ENCODE measurements at places on chromosomes 11 and 22. TPM values are rescaled to one million over a fixed set of nuclear protein-coding genes. Genes with fewer than 3 reads are reported as not detected.

GRCh38 chr11:76702336-76703128 lies 32.0 kb upstream of the LRRC32 start:
- no peak for DNase-seq
- no peaks in the 10 kb centered on the region for H3K36me3 ChIP-seq
- no peak overlapping the region for H3K4me3 ChIP-seq
- no peaks in the 10 kb centered on the region for H3K4me1 ChIP-seq

- no peaks in the 10 kb centered on the region for H3K27me3 ChIP-seq
- no peaks in the 10 kb centered on the region for H3K36me3 ChIP-seq
- H3K4me1 ChIP-seq: no peaks in the 10 kb centered on the region
- DNase-seq: no peak
These were observed 34.2 kb upstream of the HORMAD2 start for GRCh38 chr22:30045901-30046715.

DNA sequence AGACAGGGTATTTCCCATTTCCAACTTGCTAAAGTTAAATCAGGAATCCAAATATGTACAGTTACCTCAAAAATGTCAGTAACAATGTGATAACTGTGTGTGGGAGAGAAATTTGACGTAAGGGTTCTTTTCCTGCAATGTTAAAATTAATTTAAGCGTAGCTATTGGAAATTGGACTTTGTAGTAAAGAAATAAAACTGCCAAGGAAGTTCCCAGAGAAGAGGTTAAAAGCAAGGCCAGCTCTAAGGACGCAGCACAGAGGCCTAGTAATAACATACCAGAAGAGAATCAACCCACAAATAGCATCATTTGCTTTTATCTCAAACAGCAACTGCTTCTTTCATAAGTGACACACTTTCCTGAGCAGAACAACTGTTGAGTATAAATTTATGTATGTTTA lies 36.8 kb upstream of the GRIA4 start:
- no peaks in the 10 kb centered on the region for H3K27me3 ChIP-seq
- H3K4me1 ChIP-seq: no peaks in the 10 kb centered on the region
- H3K27ac ChIP-seq: no peak overlapping the region

Gene GGTLC3
- not detected for total RNA-seq

Gene TUB
- not detected for total RNA-seq

- DNase-seq: no peak
- no peaks in the 10 kb centered on the region for H3K36me3 ChIP-seq
- H3K4me1 ChIP-seq: no peaks in the 10 kb centered on the region
- H3K27ac ChIP-seq: no peak overlapping the region
- H3K4me3 ChIP-seq: no peak overlapping the region
These were observed 77.6 kb downstream of the MYO7A start for GRCh38 chr11:77205467-77206263.

- no peak overlapping the region for H3K4me3 ChIP-seq
- DNase-seq: no peak
- no peaks in the 10 kb centered on the region for H3K36me3 ChIP-seq
- no peaks in the 10 kb centered on the region for H3K27me3 ChIP-seq
- H3K4me1 ChIP-seq: peaks cover 14% of the 10 kb centered on the region
These were observed 18.9 kb downstream of the CNTF start for GRCh38 chr11:58641341-58641740.

- H3K4me3 ChIP-seq: no peak overlapping the region
- no peaks in the 10 kb centered on the region for H3K36me3 ChIP-seq
- DNase-seq: no peak
- H3K4me1 ChIP-seq: no peaks in the 10 kb centered on the region
- H3K27me3 ChIP-seq: peaks cover 6% of the 10 kb centered on the region
- no peak overlapping the region for H3K27ac ChIP-seq
These were observed 5.9 kb upstream of the OR52L1 start for GRCh38 chr11:5992604-5993251.

DNA sequence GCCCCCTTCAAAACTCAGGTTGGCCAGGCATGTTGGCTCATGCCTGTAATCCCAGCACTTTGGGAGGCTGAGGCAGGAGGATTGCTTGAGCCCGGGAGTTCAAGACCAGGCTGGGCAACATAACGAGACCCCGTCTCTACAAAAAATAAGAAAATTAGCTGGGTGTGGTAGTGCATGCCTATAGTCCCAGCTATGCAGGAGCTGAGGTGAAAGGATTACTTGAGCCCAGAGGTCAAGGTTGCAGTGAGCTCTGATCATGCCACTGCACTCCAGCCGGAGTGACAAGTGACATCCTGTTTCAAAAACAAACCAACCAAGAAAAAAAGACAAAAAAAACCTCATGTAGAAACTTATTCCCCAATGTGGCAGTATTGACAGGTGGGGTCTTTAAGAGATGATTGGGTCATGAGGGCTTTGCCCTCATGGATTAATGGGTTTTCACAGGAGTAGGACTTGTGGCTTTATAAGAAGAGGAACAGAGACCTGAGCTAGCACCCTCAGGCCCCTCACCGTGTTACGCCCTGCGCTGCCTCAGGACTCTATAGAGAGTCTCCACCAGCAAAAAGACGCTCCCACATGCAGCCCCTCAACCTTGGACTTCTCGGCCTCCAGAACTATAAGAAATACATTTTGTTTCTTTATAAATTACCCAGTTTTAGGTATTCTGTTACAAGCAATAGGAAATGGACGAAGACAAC lies 22.3 kb downstream of the LAYN start:
- no peaks in the 10 kb centered on the region for H3K36me3 ChIP-seq
- no peak overlapping the region for H3K4me3 ChIP-seq
- no peaks in the 10 kb centered on the region for H3K27me3 ChIP-seq

Gene APOL5
- not detected for total RNA-seq

Gene ZFTA
- 2.1 TPM for total RNA-seq

Gene OTOG
- total RNA-seq: not detected

GRCh38 chr22:33829546-33830280 lies 90.6 kb downstream of the LARGE1 start:
- H3K4me3 ChIP-seq: no peak overlapping the region
- no peaks in the 10 kb centered on the region for H3K27me3 ChIP-seq
- no peaks in the 10 kb centered on the region for H3K36me3 ChIP-seq
- H3K27ac ChIP-seq: no peak overlapping the region

Gene CARD18
- total RNA-seq: not detected

DNA sequence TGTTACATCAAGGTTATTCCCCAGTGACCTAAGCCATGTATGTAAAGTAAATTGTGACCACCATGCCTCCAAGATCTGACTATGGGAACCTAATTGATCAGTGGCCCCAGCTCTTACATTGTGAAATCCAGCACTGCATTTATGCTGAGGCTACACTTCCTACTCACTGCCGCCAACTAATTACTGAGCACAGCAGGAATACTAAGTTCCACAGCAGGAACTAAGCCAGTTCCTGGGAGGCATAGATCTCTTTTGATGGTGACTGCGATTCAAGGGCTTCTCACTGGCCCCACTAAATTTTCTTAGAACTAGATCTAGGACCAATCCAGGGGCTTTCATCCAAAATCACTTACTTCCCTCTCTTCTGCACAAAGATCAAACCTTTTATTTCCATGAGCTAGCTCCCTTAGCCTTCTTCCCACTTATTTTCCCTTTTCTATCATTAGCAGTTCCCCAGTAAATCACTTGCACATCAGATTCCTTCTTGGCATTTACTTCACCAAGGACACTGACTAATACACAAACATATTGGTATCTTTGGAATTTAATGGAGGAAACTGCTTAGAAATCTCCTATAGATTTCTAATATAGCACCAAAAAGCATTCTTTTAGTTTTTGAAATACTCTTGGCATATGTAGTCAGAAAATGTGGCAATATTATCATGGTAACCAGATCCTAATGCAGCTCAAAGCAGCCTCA lies 46.0 kb downstream of the CNTN5 start:
- H3K36me3 ChIP-seq: no peaks in the 10 kb centered on the region
- H3K4me3 ChIP-seq: no peak overlapping the region
- no peak overlapping the region for H3K27ac ChIP-seq
- no peaks in the 10 kb centered on the region for H3K27me3 ChIP-seq
- DNase-seq: no peak

DNA sequence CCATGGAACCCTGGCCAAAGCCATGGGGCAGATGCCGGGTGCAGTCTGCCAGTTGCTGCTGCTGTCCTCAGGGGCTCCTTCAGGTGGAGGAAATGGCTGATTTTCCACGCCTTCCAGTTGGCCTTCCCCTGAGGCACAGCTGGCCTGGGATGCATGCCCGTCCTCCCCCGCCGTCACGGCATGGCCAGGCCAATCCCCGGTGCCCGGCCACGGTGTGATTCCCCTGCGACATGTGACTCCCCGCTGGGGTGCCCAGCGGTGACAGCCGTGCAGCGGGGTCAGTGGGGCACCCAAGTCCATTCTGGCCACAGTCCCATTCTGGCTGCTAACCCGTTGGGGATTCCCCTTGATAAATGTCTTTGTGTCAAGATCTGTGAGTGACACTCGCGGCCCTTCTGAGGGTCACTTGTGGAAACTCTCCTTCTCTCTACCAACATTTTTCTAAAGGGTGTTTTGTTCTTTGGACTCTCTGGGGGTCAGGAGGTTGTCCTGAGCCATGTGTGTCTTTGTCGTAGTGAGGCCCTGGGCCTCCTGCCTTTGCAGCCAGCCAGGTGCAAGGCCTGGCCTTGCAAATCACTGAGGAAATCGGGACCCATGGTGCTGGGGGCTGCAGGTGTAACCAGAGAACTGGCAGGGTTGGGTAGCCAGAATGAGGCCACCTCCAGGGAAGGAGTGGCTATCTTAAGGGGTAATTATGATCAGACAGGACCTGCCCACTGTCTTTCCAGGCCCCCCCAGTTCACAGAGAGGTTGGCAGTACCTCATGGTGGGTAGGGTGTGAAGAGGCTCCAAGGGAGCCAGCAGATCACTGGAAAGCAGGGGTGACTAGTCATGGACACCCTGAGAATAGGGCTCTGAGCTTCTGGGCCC lies 37.1 kb downstream of the KCNQ1OT1 start:
- no peaks in the 10 kb centered on the region for H3K4me1 ChIP-seq
- H3K4me3 ChIP-seq: no peak overlapping the region
- H3K27ac ChIP-seq: no peak overlapping the region
- no peak for DNase-seq

- H3K27ac ChIP-seq: no peak overlapping the region
- H3K4me3 ChIP-seq: no peak overlapping the region
- no peaks in the 10 kb centered on the region for H3K4me1 ChIP-seq
- H3K36me3 ChIP-seq: no peaks in the 10 kb centered on the region
- H3K27me3 ChIP-seq: no peaks in the 10 kb centered on the region
These were observed 22.4 kb upstream of the C11orf96 start for GRCh38 chr11:43919852-43920597.

All from naive thymus-derived CD4-positive, alpha-beta T cell (primary cell).